Pulmonary artery endothelial cell (primary cell): ENCODE measurements at places on chromosomes 7 and 10.

GRCh38 chr10:71467161-71467560, 70.4 kb downstream of the CDH23 start:
- DNase-seq, result no peak

DNA sequence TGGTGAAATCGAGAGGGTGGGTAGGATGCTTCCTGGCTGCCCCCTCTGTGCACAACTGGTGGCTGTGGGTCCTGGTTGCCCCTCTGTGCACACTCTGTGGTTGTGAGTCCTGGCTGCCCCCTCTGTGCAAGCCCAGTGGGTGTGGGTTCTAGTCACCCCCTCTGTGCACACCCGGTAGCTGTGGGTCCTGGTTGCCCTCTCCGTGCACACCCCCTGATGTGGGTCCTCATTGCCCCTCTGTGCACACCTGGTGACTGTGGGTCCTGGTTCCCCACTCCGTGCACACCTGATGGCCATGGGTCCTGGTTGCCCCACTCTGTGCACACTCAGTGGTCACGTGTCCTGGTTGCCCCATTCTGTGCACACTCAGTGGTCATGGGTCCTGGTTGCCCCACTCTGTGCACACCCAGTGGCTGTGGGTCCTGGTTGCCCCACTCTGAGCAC, 20.3 kb upstream of the RET start:
- DNase-seq, result no peak

DNA sequence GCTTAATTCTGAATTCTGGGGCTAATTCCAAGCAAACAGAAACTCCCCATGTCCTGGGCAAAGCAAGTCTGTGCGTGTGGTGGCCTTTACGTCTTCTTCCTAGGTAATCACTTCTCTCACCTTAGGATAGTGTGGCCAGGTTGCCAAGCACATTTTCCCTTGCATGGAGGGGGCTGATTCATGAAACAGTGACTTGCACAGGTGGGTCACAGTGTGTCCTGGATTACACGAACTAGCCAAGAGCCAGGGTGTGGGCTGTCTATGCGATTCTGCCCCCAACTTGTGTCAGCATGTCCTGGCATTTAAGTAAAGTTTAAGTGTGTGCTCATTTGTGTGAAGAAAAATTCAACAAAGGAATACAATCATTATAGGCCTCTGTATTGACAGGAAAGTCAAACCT, 18.5 kb upstream of the SEM1 start:
- DNase-seq, result no peak

- DNase-seq, result no peak
These were observed 80.3 kb downstream of the RAMP3 start for GRCh38 chr7:45237788-45238461.

GRCh38 chr7:8809320-8809719, 375.9 kb downstream of the NXPH1 start:
- no peak for DNase-seq

DNA sequence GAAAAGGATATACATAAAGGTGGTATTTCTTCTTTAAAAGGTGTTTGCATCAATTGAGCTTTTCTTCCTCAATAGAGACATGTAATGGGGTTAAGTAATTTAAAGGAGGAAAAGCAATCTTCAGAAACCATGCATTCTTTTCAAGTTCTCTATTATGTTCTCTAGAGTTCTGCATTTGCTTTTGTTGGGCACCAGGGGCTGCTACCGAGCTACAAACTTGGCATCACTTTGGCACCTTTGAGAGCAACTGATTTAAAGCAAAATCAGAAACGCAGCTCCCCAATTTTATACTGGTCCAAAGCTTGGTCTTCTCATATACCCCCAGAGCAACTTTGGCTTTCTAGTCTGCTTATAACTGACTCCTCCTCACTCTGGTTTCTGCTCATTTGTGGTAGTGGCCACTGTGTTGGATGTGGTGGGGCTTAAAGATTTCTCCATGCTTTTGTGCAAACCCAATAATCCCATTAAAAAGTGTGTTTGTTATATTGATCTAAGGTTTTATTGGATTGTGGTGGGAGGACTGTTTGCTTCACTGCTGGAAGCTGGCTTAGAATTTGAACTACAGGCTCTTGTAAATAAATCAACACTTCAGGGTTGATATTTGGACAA, 712.1 kb downstream of the PHTF2 start:
- DNase-seq, result no peak

DNA sequence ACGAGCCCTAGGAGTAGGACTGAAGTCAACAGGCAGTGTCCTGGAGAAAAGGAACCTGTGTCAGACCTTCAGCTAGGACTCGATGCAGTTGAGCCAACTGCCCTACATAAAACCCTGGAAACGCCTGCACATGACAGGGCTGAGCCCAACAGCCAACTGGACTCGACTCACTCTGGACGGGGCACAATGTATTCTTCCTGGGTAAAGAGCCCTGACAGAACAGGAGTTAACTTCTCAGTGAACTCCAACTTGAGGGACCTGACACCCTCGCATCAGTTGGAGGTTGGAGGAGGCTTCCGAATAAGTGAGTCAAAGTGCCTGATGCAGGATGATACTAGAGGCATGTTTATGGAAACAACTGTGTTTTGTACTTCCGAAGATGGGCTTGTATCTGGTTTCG, 93.5 kb downstream of the KMT2E start:
- no peak for DNase-seq

DNA sequence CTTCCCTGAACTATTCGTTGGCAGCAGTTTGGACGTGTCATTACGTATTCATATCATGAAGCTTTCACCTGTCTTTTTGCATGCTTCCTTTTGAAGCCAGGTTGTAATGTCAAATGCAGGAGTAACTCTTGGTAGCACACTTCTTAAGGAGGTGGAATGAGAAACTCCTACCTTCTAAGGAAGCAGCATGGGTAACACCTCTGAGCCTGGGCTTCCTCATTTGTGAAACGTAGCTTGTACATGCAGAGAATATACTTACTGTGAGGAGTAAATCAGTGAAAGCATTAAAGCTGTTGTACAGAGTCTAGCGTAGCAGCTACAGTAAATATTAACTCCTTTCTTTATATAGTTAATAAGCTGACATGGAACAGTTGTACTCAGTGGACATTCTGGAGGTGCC, 21.1 kb downstream of the CUL1 start:
- no peak for DNase-seq

DNA sequence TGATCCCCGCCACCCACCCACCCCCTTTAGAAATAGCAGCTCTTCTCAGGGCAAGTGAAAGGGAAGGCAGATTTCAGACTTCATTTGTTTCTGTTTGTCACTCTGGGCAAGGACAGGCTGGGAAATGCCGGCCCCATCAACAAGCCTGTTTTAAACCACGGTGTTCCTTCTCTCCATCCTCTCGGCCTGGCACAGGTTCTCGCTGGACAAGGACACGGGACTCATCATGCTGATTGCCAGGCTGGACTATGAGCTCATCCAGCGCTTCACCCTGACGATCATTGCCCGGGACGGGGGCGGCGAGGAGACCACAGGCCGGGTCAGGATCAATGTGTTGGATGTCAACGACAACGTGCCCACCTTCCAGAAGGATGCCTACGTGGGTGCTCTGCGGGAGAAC, 42.3 kb downstream of the C10orf105 start:
- DNase-seq, result no peak

GRCh38 chr7:148402159-148402558, 188.4 kb upstream of the C7orf33 start:
- no peak for DNase-seq

DNA sequence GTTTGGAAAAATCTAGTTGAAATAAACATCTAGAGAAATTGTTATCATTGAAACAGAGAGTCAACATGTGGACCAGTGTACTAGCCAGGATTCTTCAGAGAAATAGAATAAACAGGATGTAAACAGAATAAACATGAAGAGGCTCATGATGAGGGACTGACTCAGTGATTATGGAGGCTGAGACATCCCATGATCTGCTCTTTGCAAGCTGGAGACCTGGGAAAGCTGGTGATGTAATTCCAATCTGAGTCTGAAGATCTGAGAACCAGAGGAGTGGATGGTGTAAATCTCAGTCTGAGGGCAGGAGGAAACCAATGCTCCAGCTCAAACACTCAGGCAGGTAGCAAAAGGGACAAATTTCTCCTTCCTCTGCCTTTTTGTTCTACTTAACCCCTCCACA, 62.9 kb upstream of the FAM180A start:
- DNase-seq, result no peak

GRCh38 chr10:91601212-91601611, 31.7 kb downstream of the PPP1R3C start:
- no peak for DNase-seq

DNA sequence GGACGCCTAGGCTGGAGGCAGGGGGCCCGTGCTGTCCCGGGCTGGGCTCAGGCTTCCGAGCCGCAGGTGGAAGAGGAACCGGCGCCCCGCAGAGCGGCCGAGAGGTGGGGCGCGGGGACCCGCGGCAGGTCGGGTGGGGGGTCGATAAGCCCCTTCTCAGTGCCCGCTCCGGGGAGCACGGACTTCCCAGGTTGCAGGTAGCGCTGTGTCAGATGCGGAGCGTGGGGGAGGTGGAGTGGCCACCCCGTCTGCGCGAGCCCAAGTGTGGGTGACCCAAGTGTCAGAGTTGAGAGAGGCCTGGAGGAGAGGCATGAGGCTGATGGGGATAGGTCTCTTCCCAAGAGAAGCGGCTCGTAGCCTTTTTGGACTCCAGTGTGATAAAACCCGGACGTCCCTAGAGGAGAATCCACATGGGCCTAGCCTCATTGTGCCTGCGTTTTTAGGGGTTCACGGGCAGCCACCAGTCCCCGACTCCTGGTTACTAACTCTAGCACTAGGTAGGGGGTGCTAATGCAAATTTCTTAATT, 580 bp downstream of the EEPD1 start:
- DNase-seq, result no peak

- DNase-seq, result no peak
These were observed 8.8 kb downstream of the CDHR3 start for GRCh38 chr7:105971845-105972244.

GRCh38 chr7:70797109-70797514, 334.8 kb upstream of the GALNT17 start:
- DNase-seq, result no peak

GRCh38 chr10:103671126-103671895, 177.8 kb downstream of the NEURL1 start:
- DNase-seq, result no peak

DNA sequence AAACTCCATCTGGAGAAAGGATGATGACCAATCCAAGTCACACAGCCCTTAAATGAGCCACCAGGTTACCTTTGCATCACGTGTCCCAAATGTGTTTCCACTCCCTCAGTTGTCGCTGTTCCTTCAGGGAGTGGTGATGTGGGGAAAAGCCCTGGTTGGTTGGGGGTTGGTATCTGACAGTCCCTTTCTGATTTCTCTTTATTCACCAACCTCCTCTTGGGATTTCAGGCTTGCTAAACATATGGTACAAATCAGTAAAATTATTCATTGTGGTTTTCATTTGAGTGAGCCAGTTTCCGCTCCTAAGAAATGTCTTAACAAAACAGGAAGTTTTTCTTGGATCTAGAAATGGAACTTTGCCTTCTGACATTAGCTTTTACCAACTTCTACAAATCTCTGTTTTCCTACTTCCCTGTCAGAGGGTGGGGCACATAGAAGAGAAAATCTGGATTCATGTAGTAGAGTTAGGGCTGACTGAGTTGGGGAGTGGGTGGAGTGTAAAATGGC, 40.0 kb upstream of the KMT2E start:
- DNase-seq, result peak; percentile 75

GRCh38 chr10:73163096-73163495, 4.7 kb downstream of the ECD start:
- no peak for DNase-seq

GRCh38 chr10:70765794-70766594, 19.2 kb downstream of the TBATA start:
- no peak for DNase-seq

- no peak for DNase-seq
These were observed 320.9 kb downstream of the AHR start for GRCh38 chr7:17619196-17619818.

GRCh38 chr10:30819341-30820181, 190.0 kb upstream of the LYZL2 start:
- DNase-seq, result no peak

GRCh38 chr10:97715259-97715874, 1.8 kb downstream of the MARVELD1 start:
- no peak for DNase-seq

DNA sequence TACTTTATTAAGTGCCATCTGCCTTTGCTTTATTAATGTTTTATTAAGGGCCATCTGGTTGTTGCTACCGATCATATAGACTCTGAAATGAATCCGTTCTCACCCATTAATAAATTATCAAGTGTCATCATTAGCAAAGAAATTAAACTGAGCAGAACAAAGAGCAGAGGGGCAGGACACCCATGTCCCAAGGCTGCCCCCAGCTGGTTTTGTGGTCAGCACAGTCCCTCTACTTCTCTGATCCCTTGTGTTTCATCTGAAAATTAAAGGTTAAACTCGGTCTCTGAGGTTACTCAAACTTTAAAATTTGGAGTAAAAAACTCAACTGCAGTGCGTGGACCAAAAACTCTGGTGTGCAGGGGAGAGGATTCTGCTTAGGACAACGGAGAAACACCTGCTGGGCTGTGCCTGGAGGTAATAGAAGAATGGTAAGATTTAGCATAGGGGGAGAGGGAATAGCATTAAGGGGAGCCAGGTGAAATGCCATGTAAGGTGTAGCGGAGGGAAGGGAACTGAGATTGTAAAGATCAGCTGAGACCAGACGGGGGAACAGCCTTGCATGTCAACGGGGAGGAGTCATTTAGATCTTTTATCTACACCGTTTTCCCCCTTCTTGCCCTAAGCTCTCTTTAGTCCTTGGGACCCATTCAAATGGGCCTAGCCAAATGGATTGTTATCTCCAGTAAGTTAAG, 10.8 kb upstream of the GSDME start:
- DNase-seq, result no peak

DNA sequence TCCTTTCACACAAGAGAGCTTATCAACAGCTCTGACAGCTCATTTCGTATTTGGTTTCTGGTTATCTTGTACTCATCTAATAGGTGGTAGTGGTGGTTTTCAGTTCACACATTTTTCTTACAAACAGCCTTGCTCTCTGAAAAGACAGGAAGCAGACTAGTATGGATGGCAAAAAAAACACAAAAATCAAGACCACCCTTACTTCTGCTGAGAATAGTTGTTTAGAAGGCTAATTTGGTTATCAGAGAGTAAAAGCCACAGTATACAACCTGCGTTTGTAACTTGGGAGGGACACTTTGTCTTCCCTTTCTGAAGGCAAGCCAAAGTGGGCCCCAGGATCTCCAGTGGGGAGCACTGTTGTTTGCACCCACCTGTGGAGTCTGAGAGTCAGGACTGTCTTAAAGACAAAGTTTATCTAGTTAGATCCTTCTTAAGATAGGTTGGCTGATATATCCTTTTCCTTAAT, 68.0 kb downstream of the PIP4K2A start:
- DNase-seq, result no peak

DNA sequence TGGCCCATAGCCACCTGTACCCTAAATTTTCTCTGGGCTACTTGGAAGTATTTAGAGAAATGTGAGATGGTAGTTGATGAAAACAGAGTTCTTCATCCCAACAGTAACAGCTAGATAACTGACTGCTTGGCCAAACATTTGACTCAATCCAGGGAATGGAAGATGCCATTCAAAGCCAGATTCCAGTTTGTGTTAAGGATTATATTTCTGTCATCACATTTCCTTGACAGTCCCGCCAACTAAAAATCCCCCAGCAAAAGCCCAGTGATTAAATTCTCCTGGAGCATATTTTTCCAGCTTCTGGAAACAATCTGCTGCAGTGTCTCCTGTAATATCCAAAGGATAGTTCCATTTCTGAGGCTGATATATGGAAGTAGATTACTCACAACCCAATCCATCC, 45.4 kb upstream of the PTN start:
- no peak for DNase-seq
